ENCODE measurements at places on chromosomes 4 and X.
A peak's percentile ranks its signal among the peaks of the same experiment; 100 is the strongest.

GRCh38 chr4:114349543-114350175 lies 248.9 kb upstream of the UGT8 start:
- no peak for DNase-seq

GRCh38 chrX:70755850-70756249 lies 152.7 kb downstream of the TEX11 start:
- DNase-seq, result no peak

DNA sequence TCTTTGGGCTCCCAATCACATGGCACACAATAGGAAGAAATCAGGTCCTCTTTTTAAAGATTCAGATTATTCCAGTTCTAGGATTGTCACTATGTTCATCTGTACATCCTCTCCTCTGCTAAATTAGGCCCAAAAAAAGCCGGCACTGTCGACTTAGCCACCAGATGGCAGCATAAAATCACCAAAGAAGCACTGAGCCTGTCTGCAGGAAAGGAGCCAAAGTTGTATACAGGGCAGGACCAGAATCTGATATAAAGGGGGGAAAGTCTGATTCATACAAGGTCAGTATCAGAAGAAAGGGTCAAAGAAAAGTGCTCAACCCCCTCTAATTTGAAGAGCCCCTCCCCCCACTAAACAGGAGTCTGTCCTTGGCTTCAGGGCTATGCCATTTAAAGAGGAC lies 292.5 kb downstream of the CHIC1 start:
- DNase-seq, result peak; percentile 9

DNA sequence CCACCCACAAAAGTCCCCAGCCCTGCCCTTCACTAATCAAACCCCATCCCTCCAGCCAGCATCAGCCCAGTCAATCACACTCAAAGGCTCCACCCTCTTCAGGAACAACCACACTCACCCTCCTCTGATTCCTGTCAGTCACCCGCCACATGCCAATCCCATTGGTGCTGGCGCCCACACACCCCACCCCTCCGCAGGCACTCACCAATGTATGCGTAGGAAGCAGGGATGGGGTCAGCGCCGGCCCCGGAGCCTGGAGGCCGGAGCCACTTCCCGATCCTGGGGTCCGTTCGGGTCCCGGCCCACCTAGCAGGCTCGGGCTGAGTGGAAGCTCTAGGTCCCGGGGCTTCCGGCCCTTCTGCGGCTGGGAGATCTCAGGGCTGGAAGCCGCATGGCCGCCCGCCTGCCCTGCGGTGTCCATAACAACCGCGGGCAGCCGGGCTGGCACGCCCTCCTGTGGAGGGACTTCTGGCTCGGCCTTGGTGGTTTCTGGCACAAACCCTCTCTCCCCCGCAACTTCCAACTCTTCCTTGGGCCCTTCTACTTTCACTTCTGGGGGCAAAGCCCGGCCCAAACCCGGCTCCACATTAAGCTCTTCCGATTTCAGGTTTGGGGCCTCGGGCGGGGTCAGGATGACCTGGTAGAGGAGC lies 7.9 kb upstream of the CFP start:
- DNase-seq, result peak; percentile 44

GRCh38 chr4:5139141-5139540 lies 87.9 kb downstream of the STK32B start:
- no peak for DNase-seq

- no peak for DNase-seq
These were observed 6.2 kb upstream of the OSTC start for GRCh38 chr4:108644237-108644636.

DNA sequence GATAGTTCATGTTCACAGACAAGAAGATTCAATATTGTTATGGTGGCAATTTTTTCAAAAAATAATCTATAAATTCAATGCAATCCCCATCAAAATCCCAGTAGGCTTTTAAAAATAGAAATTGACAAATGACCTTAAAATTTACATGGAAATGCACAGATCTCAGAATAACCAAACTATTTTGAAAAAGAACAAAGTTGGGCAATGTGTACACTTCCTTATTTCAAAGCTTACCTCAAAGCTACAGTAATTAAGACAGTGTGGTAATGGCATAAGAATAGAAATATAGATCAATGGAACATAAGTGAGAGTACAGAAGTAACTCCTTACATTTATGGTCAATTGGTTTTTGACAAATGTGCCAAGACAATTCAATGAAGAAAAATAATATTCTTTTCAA lies 39.0 kb downstream of the FRMD7 start:
- DNase-seq, result no peak

GRCh38 chr4:119794681-119795080 lies 166.1 kb upstream of the PDE5A start:
- no peak for DNase-seq

DNA sequence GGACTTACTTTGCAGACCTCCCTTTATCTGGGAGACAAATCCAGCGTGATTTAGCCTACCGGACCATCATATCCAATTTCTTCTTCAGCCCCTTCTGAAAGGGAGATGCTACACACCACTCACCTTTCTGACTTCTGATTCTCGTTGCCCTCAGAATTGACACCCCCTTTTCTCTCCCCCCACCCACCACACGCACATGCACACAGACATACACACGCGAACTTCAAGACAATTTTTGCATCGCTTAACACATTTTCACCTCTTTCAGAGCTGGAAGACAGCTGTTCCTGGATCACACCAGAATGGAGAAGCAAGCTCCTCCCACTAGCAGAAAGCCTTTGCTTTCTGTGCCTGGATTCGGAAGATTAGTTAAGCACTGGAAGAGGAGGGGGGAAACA lies 1.0 kb upstream of the SNCA start:
- no peak for DNase-seq

All from GM19239 (cell line).